HepG2 (cell line): ENCODE measurements at places on chromosomes 2 and 18. TPM values are rescaled to one million over a fixed set of nuclear protein-coding genes. Genes with fewer than 3 reads are reported as not detected.

Gene TUBA3E
- not detected in 2 replicates for total RNA-seq

Gene KCNIP3
- total RNA-seq: not detected in 2 replicates

Gene RAB12
- total RNA-seq: 21.4 and 25.3 TPM in 2 replicates

- peak within 1 kb of the TSS; percentile 42 for H3K4me3 ChIP-seq
- peaks cover 13% of the 10 kb centered on the region for H3K4me1 ChIP-seq
- H3K36me3 ChIP-seq: no peaks in the 10 kb centered on the region
- peak; percentile 25 for DNase-seq
These were observed at the start of gene RAB27B for GRCh38 chr18:54828281-54828881. Gene RAB27B (plus strand): TSS chr18:54828477. CDS start chr18:54877586, 49,109 bp downstream.

- H3K4me1 ChIP-seq: peaks cover 49% of the 10 kb centered on the region
- H3K27ac ChIP-seq: no peak overlapping the region
- DNase-seq: no peak
These were observed 28.8 kb downstream of the FBLN7 start for GRCh38 chr2:112166806-112167499.

DNA sequence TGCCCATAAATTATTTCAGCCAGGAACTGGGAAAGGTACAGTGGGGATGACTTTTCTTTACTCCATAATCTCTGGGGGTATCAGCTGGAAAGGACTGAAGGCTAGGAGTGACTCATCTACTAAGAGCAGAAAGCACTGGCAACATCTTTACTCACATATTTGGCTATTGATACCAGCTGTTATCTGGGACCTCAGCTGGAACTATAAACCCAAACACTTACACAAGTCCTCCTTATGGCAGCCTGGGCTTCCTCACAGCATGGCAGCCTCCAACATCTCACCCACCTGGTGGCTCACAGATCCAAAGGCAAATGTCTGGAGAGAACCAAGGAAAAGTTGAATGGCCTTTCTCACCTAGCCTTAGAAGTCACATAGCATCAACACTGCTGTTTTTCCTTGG, 379.0 kb upstream of the RND3 start:
- no peaks in the 10 kb centered on the region for H3K36me3 ChIP-seq
- no peak overlapping the region for H3K4me3 ChIP-seq
- no peaks in the 10 kb centered on the region for H3K4me1 ChIP-seq
- H3K27me3 ChIP-seq: no peaks in the 10 kb centered on the region
- DNase-seq: no peak
